IMR-90 (cell line): ENCODE measurements at places on chromosomes 16 and 17.

DNA sequence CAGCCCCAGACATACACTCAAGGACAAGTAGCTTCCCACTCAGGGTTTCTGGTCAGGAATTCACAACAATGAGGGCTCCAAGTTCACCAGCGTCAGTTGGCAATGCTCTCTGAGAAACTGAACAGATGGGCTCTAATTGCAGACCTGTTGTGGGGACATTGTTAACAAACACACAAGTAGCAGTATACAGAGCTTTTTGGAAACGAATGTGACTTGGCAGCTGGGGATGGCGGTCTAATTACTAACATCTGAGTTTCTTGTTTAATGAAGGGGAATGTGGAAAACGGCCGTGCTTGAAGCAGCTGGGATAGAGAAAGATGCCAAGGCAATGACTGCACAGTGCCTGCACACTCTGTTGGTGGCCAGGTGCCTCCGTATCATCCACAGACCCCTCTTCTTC, 316.1 kb upstream of the IRX3 start:
- no peak for DNase-seq

GRCh38 chr17:48711128-48711527, 11.2 kb downstream of the PRAC1 start:
- DNase-seq, result no peak

GRCh38 chr17:44677136-44677535, 12.4 kb downstream of the CCDC43 start:
- peak; percentile 47 for DNase-seq

DNA sequence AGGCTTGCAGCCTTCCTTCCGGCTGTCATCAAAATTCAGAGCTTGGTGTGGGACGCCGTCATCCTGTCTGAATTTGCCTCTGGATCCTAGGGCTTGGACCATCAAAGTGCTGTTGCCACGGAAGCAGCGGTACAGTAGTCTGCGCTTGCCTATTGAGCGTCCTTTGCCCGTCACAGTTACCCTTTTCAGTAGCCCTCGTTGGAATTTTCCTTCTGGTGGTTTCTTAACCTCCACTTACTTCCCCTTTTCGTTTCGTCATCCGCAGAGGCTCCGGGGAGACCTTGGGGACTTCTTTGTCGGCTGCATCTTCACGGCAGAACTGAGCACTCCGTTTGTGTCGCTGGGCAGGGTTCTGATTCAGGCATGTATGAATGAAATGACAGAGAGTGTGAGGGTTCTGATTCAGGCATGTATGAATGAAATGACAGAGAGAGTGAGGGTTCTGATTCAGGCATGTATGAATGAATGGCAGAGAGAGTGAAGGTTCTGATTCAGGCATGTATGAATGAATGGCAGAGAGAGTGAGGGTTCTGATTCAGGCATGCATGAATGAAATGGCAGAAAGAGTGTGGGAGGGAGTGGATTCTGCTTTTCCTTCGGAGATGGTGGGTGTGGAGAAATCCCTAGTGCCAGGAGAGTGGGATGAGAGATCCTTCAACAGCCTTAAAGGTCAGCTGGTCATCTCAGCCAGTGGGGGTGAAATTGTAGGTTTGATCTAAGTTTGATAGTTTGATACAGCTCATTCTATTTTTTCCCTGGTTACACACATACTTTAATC, 8.0 kb downstream of the TLCD3A start:
- no peak for DNase-seq

- DNase-seq, result peak; percentile 81
Observed at GRCh38 chr16:57611181-57611580, 17.2 kb upstream of the ADGRG1 start.

DNA sequence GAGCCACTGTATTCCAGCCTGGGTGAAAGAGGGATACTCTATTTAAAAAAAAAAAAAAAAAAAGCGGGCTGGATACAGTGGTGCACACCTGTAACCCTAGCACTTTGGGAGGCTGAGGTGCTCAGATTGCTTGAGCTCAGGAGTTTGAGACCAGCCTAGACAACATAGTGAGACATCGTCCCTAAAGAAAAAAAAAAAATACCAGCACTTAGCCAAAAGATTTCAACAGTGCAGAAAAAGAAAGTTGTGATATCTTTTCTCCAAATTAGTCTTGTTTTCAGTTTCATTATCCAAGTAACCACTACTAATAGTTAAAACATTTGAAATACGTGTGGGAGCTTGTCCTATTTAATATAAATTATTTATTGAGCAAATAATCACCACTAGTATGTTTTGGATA, 48.7 kb downstream of the TENT4B start:
- no peak for DNase-seq

GRCh38 chr17:61221597-61222471, 177.8 kb upstream of the TBX2 start:
- peak; percentile 37 for DNase-seq

DNA sequence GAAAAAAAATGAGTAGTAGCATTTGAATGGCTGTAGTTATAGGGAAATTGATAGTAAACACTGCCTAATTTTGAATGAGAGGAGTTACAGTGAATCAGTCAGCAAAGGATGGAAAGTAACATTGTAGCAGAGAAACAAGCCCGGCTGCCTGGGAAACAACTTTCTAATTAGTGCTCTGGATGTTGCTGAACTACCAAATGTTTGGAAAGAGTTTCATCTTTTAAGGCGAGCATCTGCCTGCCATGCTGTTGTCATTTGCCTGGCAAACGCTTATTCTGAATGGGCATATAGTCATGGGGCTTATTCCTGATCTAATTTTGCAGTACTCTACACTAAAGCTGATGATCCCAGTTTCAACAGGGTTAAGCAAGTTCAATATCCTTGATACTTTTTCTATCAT, 138.6 kb downstream of the CDH11 start:
- no peak for DNase-seq

DNA sequence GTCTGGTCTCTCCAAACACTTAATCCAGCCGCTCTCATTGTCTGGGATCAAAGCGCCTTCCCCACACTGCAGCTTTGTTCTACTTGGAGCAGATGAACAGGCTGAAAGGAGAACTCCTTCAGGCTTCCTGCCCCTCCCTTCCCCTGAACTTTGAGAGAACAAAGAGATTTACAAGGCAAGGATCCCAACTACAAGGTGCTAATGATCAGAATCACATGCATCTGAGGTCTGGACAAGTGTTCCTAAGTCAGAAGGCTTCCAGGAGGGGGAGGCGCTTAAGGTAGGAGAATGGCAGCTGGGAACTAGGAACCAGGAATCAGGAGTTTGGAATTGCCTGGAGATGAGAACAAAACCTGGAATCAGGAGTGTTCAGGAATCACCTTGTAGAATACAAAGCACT, 606.3 kb upstream of the CDH11 start:
- no peak for DNase-seq

- DNase-seq, result peak; percentile 59
Observed at GRCh38 chr17:19762515-19762961, 14.4 kb upstream of the ALDH3A1 start.

- no peak for DNase-seq
Observed at GRCh38 chr17:42240201-42240600, 36.0 kb downstream of the STAT5B start.

GRCh38 chr17:40827746-40828453, 5.5 kb upstream of the KRT10 start:
- no peak for DNase-seq

- no peak for DNase-seq
Observed at GRCh38 chr17:39750131-39751015, 12.6 kb downstream of the GRB7 start.

GRCh38 chr17:27939474-27940465, 46.6 kb upstream of the LYRM9 start:
- no peak for DNase-seq

DNA sequence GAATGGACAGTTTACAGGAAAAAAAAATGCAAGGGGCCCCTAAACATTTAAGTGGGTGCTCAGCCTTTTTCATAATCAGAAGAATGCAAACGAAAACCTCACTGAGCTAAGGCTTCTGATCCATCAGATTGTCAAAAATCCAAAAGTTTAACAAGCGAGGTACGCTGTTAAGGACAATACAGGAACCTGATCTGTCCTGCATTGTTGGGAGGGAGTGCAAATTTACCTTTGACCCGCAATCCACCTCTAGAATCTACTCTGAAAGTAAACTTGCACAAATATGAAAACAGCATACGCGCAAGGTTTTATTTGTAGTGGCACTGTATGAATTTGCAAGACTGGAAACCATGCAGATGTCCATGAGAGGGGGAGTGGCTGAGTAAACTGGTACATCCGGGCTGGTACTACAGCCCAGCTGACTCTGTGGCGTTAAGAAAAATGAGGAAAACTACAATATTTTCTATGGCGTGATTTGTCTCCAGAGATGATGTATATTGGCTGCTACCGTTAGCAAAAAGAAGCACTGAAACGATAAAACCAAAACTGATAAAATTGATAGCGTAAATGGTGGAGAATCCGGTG, 28.8 kb upstream of the ST6GALNAC1 start:
- no peak for DNase-seq

- peak; percentile 92 for DNase-seq
Observed at GRCh38 chr17:63478814-63479494, 2.1 kb downstream of the ACE start.

DNA sequence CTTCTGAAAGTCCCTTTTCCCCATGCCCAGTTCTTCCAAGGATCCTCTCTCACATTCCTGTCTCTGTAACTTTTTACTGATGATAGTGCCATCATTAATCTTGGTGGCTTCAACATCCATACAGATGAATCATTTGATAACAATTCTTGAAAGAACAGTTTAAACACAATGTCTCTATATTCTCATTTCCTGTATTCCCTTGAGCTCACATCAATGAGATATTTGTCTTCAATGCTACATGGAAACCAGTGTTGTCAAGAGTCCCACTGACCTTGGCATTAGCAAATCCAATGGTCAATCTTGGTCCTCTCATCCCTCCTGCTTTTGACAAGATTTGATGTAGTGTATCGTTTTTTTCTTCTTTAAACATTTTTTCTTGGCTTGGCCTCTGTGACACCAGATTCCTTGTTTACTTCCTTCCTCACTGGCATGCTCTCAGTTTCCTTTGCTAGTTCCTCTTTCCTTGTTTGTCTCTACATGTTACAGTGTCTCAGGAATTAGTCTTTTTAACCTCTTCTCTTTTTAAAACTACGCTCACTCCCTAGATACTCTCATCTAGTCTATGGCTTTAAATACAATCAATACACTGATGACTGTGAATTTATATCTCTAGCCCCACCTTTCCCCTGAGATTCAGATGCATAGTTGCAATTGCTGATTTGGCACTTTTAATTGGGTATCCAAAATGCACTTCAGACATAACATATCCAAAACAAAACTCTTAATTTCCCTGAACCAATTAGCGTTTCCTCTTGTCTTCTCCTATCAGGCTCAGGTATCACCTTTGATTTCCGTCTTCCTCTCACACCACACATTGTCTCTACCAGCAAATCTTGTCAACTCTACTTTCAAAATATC, 134.0 kb downstream of the MYO1D start:
- DNase-seq, result no peak

- DNase-seq, result no peak
Observed at GRCh38 chr17:8091033-8091687, 3.6 kb upstream of the ALOX12B start.

- no peak for DNase-seq
Observed at GRCh38 chr17:35041390-35041789, 22.1 kb downstream of the RFFL start.

GRCh38 chr17:48024149-48025039, 13.2 kb downstream of the COPZ2 start:
- DNase-seq, result no peak

GRCh38 chr17:73770849-73771229, 126.6 kb upstream of the SDK2 start:
- DNase-seq, result no peak

DNA sequence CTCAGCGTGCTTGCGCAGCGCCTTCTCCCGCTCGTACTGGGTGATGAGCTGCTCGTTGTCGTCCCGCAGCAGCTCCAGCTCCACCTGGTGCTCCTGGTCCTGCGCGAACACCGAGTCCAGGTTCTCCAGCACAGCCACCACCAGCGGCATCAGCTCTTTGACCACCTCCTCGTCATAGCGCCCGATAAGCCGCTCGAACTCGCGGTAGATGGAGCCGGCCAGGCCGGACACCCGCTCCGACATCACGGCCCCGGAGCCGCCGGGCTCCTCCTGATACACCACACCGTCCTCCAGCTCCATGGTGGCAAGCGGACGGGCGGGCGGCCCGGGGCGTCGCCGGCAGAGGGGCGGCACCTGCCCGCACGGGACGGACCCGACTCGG, 320 bp downstream of the SPAG9 start:
- peak; percentile 14 for DNase-seq

DNA sequence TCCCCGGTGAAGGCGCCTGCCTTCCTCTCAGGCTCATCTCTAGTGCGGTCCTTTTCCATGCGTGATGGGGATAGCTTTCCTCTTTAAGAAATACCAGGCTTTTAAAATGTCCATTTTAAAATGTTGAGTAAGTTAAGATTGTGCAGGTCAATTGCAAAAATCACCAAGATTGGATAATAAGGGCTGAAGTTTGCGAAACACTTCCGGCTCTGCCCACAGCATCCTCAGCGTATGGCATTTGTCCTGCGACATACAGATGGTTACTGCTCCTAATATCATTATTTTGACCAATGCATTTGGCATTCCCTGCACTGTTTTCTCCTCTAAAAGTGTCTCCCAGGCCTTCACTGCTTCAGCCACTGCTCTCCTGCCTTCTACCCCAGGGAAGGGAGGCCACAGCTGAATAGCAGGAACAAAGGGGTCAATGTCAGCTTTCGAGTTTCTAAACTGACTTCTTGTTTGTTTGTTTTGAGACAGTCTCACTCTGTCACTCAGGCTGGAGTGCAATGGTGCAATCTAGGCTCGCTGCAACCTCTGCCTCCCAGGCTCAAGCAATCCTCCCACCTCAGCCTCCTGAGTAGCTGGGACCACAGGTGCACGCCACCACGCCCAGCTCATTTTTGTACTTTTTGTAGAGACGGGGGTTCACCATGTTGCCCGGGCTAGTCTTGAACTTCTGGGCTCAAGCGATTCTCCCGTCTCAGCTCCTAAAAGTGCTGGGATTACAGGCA, 91.9 kb downstream of the CRISPLD2 start:
- DNase-seq, result no peak

DNA sequence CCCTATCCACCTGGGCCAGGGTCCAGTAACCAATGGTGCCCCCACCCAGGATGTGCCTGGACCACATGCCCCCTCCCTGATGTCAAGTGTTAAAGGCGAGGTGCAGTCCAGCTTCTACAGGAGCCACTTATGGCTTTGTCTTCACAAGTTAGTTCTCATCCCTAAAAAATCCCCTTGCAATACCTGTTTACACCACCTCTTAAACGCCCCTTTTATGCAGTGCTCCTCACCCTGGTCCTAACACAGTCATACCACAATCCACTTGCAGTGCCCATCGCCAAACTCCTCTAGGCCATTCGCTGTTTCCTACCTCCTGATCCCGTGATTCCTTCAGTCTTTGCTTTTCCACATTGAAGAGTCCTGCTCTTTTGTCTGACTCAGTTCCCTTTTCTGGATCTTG, 7.1 kb downstream of the GLYR1 start:
- no peak for DNase-seq

- no peak for DNase-seq
Observed at GRCh38 chr17:78748048-78748729, 33.9 kb downstream of the CYTH1 start.

- no peak for DNase-seq
Observed at GRCh38 chr16:58099097-58099955, 29.9 kb downstream of the CFAP20 start.

DNA sequence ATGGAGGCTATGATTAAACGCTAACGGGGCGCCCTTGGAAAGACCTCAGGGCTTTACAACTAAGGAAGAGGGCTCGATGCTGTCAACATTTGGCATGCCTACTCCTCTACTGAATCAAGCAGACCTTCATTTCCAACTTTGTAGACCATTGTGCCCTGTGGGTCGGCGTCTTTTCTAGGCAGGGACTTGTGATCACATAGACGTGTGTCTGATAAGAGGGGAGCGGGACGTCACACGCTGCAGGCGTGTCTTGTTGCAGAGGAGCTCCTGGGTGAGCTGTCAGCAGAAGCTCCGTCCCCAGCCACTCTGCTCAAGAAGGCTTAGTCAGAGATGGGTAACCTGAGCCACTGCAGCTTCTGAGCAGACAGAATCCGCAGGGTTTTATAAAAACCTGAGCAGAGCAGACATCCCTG, 2.8 kb downstream of the MAPK8IP3 start:
- DNase-seq, result peak; percentile 86
